Stimulated activated CD4-positive, alpha-beta T cell treated with anti-CD3 and anti-CD28 coated beads, Interleukin-4, amount 100 ng/mL, for 24 hours (primary cell): ENCODE measurements at places on chromosomes 6 and 20.

GRCh38 chr6:66851930-66852329, 1144.9 kb upstream of the EYS start:
- no peak for DNase-seq

- DNase-seq = no peak
These were observed 13.9 kb downstream of the CCN2 start for GRCh38 chr6:131937226-131937625.

DNA sequence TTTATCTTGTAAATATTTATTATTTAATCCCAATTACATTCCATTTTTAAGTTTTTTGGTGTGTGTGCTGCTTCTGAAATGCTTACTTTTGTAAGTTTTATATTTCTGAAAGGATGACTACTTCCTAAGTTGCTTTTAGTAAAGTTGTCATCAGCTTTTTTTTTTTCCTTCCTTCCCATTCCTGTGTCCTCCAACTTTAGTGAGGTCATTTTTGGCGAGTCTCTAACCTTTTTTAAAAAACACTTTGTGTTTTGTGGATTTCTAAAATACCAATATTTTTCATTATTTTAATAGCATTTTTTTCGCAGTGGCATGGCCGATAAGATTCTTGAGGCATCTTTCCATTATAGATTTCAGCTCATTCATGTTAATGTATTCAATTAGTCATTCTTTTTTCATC, 30.9 kb downstream of the FIG4 start:
- no peak for DNase-seq

DNA sequence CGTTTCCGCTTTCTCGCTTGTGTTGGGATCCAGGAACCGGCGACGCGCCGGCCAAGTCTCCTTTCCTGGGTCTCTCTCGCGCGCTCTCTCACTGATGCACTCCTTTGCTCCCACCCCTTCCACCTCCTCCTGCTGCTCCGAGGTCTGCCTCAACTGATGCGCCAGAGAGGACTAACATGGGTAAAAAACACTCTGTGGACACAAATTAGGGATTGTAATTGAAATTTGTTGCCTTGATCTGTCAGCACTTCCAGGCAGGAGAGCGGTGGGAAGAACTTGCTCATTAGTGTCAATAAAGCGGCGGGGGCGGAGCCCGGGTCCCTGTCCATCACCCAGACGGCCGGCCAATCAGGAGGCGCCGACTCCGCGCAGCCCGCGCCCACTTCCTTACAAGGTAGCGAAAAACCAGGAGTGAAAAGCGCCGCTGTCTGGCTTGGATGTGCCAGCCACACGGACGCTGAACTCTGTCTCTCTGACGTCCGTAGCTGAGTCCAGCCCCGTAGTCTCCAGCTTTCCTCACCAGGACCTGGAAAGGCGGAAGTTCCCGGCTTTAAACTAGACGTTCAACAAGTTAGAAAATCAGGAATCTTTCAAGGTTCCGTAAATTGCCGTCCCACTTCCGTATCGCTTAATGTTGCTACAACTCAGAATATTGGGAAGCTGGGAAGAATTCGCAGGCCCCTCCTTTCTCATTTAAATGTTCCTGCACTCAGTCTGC, at the start of gene TBX18:
Gene TBX18, minus strand, starts transcription at position 267 of the 718 bp plus-strand sequence. CDS start 417 bp downstream, outside the sequence.
- no peak for DNase-seq

GRCh38 chr20:63895952-63896263, 982 bp downstream of the DNAJC5 start:
- DNase-seq = no peak

GRCh38 chr6:14758421-14759081, 487.3 kb upstream of the JARID2 start:
- peak; percentile 56 for DNase-seq

DNA sequence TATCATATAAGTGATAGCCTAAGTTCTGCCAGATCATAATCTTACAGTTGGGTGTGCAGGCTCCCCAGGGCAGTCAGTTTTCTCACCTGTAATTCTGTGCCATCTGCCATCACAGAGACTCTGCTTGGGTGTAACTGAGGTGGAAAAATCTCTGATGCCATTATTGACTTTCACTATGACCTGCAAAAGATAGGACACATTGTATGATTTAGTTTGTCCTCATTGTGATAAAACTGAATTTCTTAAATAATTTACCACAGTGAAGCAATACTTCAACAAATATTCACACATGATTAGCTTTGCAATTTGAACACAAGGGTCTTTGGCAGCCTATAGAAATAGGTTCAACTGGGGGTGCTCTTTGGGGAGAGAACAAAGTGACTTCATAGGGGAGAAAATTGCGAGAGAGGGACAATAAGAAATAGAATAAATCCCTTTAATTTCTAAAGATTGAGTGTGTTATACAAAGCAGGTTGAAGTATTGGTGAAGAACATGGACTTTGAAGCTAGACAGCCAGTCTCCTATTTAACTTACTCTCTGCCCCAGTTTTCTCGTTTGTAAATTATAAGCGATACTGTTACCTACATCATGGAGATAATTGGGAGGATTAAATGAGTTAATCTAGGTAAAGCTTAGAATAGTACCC, 27.3 kb downstream of the FAM229B start:
- DNase-seq = no peak

GRCh38 chr6:16602035-16602434, 159.2 kb downstream of the ATXN1 start:
- DNase-seq = peak; percentile 67

GRCh38 chr6:83367104-83367503, 63.7 kb downstream of the ME1 start:
- DNase-seq = no peak

- no peak for DNase-seq
These were observed 88.8 kb upstream of the ZNFX1 start for GRCh38 chr20:49366687-49367086.
